ENCODE measurements at places on chromosomes 13 and 19. TPM values are rescaled to one million over a fixed set of nuclear protein-coding genes. Genes with fewer than 3 reads are reported as not detected.

ZNF837 gene
- total RNA-seq: 3.2 TPM

GRK1 gene
- 3.1 TPM for total RNA-seq

STOML3 gene
- 5.1 TPM for total RNA-seq

DNA sequence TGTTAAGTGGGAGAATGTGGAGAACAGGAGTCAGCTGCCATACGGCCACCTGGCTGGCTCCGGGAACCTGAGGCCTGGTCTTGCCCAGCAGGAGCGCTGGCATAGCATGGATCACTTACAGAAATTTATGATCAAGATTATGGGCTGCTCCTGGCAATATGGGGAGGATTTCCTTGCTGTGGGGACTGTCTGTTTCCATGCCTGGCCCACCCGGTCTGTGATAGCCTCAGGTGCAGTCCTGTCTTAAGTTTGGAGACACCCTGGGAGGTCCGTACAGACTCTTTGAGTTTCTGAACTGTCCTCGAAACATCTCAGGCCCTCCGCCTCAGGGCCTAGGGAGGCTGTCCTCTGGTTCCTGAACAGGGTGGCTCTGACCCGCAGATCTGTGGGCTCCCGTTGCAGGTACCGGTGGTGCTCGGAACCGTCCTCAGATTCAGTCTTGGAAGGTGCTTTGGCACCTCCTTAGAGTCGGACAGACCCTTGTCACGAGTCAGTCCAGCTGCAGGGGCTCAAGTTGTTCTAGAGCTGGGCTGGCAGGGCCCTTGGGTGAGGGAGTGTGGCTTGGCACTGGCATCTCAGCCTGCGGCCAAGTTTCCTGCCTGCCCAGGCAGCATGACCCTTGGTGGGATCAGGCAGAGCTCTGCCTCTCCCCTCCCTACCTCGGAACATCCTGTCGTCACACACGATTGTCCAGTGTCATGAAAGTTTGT is 4.9 kb downstream of the TFDP1 start:
- H3K4me1 ChIP-seq: peaks cover 7% of the 10 kb centered on the region
- H3K27me3 ChIP-seq: no peaks in the 10 kb centered on the region
- H3K36me3 ChIP-seq: no peaks in the 10 kb centered on the region
- no peak overlapping the region for H3K4me3 ChIP-seq

DNA sequence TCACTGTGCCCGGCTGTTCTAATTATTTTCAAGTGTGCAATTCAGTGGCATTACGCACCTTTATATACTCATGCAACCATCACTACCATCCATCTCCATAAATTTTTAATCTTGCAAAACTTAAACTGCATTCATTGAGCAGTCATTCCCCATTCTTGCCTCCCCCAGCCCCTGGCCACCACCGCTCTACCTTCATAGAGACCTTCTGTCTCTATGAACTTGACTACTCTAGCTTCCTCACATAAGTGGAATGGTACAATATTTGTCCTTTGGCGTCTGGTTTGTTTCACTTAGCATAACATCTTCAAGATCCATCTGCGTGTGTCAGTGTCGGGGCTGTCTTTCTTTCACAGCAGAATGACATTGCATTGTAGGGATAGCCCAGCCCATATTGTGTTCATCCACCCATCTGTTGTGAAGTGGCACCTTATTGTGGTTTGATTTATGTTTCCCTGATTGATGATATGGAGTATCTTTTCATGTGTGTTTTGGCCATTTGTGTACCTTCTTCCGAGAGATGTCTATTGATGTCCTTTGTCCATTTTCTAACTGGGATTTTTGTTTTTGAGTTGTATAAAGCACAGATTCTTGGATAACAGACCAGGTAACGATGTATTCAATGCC is 64.8 kb upstream of the FLT1 start:
- no peaks in the 10 kb centered on the region for H3K36me3 ChIP-seq
- no peaks in the 10 kb centered on the region for H3K4me1 ChIP-seq
- H3K4me3 ChIP-seq: no peak overlapping the region
- no peak for DNase-seq
- H3K27me3 ChIP-seq: no peaks in the 10 kb centered on the region

- peaks cover 7% of the 10 kb centered on the region for H3K4me1 ChIP-seq
- peaks cover 9% of the 10 kb centered on the region for H3K36me3 ChIP-seq
- H3K27ac ChIP-seq: no peak overlapping the region
- H3K27me3 ChIP-seq: no peaks in the 10 kb centered on the region
- DNase-seq: peak; percentile 43
Observed at GRCh38 chr19:44142059-44142433, 692 bp downstream of the ZNF234 start.

DNA sequence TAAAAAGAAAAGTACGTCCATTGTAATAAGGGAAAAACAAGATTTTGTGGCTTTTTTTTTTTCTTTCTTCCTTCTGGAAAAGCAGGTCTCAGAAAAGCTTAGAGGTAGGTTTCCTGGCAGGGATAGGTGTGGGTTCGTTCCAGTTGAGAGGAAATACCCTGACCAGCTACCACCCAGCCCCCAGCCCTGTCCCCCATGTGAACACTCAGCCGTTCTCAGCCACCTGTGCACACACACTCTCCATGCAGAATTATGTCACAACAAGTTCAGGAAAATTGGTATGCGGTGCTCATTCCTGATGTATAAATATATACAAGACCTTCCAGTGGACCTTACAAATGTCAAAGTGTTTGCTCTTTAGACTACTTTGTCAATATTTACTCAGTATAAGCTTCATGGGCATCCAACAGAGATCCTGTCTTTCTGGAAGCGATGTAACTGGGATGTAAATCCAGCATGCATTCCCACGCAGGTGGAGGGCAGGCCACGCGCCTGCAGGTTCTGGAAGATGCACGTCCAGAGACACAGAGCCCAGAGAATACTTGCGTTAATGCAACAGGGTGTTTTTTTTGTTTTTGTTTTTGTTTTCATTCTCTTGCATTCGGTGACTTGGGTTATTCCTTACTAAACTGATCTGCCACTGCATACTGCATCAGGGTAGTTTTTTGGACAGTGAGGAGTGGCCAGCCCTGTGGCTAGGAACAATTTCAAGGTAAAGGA is 68.8 kb downstream of the TSHZ3 start:
- H3K27me3 ChIP-seq: no peaks in the 10 kb centered on the region
- H3K4me1 ChIP-seq: no peaks in the 10 kb centered on the region
- no peak overlapping the region for H3K27ac ChIP-seq
- H3K36me3 ChIP-seq: peaks cover 9% of the 10 kb centered on the region
- DNase-seq: no peak

DNA sequence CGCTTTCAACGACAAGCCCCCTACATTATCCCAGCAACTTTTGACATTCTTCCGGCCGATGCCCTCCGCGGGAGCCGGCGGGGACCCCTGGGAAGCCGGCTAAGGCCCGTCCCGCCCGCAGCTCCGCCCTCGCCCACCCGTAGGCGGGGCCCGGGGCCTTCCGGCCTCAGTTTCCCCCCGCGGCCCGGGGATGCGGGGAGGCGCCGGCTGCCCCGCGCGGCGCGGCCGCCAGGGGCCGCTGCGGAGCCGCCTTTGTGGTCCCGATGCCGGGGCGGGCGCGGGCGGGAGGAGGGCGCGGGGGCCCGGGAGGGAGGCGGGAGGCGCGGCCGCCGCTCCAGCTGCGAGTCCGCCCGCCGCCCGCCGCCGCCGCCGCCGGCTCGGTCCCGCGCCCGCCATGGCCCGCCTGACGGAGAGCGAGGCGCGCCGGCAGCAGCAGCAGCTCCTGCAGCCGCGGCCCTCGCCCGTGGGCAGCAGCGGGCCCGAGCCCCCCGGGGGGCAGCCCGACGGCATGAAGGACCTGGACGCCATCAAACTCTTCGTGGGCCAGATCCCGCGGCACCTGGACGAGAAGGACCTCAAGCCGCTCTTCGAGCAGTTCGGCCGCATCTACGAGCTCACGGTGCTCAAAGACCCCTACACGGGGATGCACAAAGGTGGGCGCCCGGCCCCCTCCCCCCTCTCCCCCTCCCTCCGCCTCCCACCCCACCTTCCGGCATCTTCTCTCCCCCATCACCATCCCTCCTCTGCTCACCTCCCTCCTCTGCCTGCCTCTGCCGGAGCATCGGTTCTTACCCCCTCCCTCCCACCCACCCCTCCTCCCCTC is at the start of gene CELF5:
TSS of gene CELF5 (plus strand) at position 316 of the 823 bp plus-strand sequence. CDS start at position 395, 79 bp downstream.
- no peaks in the 10 kb centered on the region for H3K4me1 ChIP-seq
- no peaks in the 10 kb centered on the region for H3K36me3 ChIP-seq
- H3K4me3 ChIP-seq: no peak within 1 kb of the TSS
- H3K27me3 ChIP-seq: peaks cover 10% of the 10 kb centered on the region

DNA sequence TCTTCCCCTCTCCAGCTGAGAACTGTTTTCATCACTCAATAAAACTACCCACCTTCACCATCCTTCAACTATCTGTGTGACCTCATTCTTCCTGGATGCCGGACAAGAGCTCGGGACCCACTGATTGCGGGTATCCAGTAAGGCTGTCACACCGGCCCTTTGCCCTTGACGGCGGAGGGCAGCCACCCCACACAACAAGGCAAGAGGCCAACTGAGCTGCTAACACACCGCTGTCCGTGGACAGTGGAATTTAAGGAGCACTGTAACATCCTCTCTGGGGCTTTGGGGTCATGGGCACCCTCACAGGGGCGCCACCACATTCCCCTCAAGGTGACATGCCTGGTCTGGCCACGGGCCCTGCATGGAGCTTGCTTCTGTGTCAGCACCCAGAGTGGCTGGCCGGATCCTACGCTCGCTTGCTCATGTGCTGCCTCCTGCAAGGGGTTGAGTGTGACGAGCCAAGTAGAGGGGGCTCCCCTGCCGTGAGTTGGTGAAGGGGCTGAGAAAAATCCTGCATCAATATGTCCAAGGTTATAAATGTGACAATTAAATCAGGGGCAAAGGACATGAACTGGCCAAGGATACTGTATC is 31.4 kb downstream of the LHFPL6 start:
- peaks cover 13% of the 10 kb centered on the region for H3K4me1 ChIP-seq
- no peaks in the 10 kb centered on the region for H3K27me3 ChIP-seq
- no peak overlapping the region for H3K27ac ChIP-seq

DNA sequence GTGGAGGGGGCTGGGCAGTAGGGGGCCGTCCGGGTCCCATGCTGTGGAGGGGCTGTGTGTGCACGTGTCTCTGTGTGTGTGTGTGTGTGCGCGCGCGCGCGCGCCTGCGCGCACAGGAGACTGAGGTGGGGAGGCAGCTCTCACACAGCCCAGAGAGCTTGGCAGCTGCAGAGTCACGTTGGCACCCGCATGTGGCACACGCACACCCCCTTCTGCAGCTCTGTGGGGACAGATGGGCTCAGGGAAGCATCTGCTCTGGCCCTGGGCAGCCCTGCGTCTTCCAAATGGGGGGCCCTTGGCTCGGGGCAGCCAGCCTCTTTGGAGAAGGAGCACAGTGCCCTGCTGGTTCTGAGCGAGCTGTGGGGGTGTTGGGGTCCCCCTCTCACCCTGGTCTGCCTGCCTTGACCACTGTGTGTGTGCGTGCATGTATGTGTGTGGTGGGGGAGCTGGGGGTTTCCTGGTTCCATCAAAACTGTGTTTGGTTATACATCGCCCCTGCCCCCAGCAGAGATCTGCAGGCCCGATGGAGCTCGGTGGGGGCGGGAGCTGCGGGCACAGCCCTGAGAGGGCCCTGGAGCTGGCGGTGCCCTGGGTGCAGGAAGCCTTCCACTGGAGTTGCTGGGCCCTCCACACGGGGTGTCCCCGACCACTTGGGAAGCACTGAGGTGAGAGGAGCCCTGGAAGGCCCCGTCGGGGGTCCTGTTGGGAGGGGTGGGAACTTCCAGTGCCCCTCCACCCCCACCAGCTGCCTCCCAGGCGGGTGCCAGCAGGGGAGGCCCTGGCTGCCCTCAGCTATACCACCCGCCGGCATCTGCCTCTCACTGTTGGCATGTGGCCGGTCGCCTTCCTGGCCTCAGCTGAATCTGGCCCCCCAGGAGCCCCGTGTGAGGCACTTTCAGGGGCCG is 67.1 kb downstream of the KDM4B start:
- H3K4me3 ChIP-seq: no peak overlapping the region
- peaks cover 11% of the 10 kb centered on the region for H3K36me3 ChIP-seq
- no peaks in the 10 kb centered on the region for H3K4me1 ChIP-seq
- H3K27me3 ChIP-seq: no peaks in the 10 kb centered on the region

DNA sequence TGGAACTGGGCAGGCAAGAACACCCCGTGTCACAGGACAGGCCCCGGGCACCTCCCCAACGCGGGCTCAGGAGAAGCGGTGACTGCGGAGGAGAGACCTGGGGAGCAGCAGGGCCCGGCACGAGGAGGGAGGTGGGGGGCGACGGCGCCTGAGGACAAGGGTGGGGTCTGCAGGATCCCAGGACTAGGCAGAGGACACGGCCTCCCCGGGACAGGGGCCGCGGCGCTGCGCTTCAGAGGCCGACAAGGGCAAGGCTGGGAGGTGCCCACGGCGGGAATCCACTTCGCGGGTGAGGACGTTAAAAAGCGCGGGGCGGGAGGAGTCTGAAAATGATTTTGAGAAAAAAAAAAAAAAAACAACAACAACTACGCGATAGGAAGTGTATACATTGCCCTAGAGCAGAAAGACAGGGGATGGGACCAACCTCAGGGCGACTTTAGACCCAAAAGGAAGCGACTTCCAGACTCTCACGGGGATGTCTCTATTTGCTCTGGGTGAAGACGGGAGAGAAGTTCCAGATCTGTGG is 44.9 kb downstream of the ZNF611 start:
- peak overlapping the region; percentile 18 for H3K27ac ChIP-seq
- no peaks in the 10 kb centered on the region for H3K27me3 ChIP-seq
- peak overlapping the region; percentile 47 for H3K4me3 ChIP-seq

DNA sequence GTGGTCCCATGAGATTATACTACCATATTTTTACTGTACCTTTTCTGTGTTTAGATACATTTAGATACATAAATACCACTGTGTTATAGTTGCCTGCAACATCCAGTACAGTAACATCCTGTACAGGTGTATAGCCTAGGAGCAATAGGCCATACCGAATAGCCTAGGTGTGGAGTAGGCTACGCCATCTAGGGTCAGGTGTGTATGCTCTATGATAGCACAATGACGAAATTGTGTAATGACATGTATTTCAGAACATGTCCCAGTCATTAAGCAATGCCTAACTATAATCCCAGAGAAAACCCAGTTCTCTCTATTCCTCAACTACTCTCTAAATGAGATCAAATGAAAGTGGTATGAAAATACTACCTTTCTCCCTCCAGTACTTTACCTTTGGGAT is 3.9 kb downstream of the SLC25A15 start:
- no peak overlapping the region for H3K27ac ChIP-seq
- no peaks in the 10 kb centered on the region for H3K4me1 ChIP-seq
- H3K27me3 ChIP-seq: no peaks in the 10 kb centered on the region
- no peak overlapping the region for H3K4me3 ChIP-seq
- no peaks in the 10 kb centered on the region for H3K36me3 ChIP-seq

DNA sequence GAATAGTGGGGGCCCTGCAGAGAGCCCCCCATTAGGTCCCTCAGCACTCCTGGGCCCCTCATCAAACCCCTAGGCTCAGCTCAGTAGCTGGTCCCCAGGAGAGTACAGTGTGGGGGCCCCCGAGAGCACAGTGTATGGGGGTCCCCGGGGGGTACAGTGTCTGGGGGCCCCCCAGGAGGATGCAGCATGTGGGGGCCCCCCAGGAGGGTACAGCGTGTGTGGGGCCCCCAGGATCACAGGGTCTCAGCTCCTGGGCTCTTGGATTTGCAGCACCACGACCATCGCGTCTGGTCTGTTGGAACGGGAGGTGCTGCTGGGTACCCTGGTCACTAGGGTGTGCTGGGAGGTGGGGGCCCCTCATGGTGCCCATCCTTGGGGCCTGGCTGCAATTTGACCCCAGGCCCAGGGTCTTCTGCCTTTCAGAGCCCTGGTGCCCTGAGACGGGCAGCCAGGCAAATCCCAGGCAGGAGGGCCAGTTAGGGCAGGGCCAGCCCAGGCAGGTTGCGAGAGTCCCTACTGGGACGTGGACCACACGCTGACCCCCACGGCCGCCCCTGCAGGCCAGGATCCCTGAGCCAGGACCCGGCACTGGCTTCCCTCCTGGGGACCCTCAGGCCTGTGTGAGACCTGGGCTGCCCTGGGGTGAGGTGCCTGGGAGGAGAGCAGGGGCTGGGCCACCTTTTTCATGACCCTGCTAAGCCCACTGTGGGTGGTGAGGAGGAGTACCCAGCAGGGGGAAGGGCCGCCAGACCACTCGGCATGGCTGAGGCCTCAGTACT is 13.6 kb downstream of the CBARP start:
- peaks cover 2% of the 10 kb centered on the region for H3K4me1 ChIP-seq
- no peak overlapping the region for H3K4me3 ChIP-seq
- no peak overlapping the region for H3K27ac ChIP-seq
- H3K27me3 ChIP-seq: no peaks in the 10 kb centered on the region

Measured in lung (tissue), 17 donors.